ENCODE measurements at places on chromosomes 1 and 21. TPM values are rescaled to one million over a fixed set of nuclear protein-coding genes. Genes with fewer than 3 reads are reported as not detected.

GRCh38 chr1:12326986-12327385 lies 97.2 kb downstream of the VPS13D start:
- H3K27ac ChIP-seq: no peak overlapping the region
- H3K4me1 ChIP-seq: no peaks in the 10 kb centered on the region
- peaks cover 3% of the 10 kb centered on the region for H3K36me3 ChIP-seq
- no peaks in the 10 kb centered on the region for H3K27me3 ChIP-seq

- no peaks in the 10 kb centered on the region for H3K36me3 ChIP-seq
- peaks cover 11% of the 10 kb centered on the region for H3K4me1 ChIP-seq
- DNase-seq: no peak
- H3K27ac ChIP-seq: no peak overlapping the region
Measured at GRCh38 chr1:173666646-173667045, 3.0 kb downstream of the ANKRD45 start.

GRCh38 chr1:242524571-242525359 lies at the start of gene PLD5:
TSS of gene PLD5 (minus strand) at chr1:242524697.
- H3K4me1 ChIP-seq: peaks cover 13% of the 10 kb centered on the region
- peaks cover 28% of the 10 kb centered on the region for H3K27me3 ChIP-seq
- peak within 1 kb of the TSS; percentile 43 for H3K4me3 ChIP-seq

EXTL1 gene
- 7.3 TPM for total RNA-seq

PFKL gene
- total RNA-seq: 139 TPM

FALEC gene
- 1.9 TPM for total RNA-seq

Data from spleen (tissue), 13 donors.